ENCODE measurements at places on chromosomes 16 and 17.

DNA sequence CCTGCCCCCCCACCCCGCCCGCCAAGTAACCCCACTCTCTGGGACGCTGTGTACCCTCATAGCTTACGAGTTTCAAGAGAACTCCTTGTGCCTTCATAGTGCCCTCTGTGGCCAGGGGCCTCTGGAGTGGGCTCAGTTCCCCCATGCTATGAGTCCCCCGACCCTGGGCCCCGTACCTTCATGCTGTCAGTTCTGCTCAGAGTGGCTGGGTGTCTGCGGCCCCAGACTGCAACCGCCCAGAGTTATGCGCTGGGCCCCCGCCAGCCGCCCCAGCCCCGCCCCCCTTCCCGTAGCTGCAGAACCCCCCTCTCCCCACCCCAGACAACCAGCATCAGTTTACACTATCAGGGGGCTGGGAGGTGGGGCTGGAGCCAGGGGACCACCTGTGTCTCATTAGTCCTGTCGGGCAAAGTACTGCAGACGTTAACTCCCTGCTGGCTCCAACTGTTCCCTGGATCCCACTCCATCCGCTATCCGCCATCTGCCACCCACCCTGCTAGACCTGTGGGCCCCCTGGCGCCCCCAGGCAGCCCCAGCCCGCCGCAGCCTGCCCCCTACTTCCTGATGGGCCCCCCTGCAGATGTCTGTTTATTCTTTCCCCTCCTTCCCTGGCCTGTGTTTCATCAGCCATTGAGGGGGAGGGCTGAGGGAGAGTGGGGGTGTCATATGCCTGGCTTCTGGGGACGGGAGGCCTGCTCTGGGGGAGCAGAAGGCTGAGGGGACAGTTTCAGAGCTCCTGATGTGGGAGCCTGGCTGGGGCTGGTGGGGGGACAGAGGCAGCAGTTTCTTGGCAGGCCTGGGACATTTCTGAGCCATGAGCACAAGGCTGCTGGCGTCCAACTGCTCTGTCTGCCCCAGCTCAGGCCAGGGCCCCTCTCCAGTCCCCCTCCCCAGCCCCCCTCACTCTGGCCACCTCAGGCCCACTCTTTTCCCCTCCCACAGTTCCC, at the start of gene MFAP4:
Gene MFAP4, minus strand, starts transcription at position 217 of the 947 bp plus-strand sequence. Its CDS starts 35 bp downstream, at position 182.
- DNase-seq, result no peak

GRCh38 chr16:24858219-24859041, 12.7 kb downstream of the SLC5A11 start:
- DNase-seq, result no peak

- no peak for DNase-seq
These were observed 4.3 kb upstream of the WIPI1 start for GRCh38 chr17:68461589-68461988.

DNA sequence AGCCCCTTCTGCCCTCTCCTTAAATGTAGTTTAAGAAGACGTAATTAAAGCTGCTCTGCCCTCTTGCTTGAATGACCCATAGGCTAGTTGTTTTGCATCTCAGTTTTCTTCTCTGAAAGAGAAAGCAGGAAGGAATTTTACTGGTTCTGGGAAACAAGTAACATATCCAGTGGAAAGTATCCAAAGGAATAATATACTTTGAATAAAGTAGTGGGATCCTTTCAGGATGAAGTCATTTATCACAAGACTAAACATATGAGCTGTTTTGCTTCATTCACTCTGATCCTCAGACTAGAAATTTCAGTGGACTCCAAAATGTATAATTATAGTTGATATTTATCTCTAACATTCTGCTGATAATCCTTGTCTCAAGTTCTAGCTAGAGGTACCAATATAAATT, 1297.6 kb upstream of the GOT2 start:
- DNase-seq, result no peak

GRCh38 chr17:78144147-78144719, 2.0 kb upstream of the C17orf99 start:
- no peak for DNase-seq

- peak; percentile 80 for DNase-seq
These were observed at the start of gene GNAO1 for GRCh38 chr16:56191156-56191815. Gene GNAO1 (plus strand): TSS chr16:56191489. CDS start chr16:56192236, 747 bp downstream.

GRCh38 chr17:55304171-55304859, 39.6 kb downstream of the HLF start:
- no peak for DNase-seq

DNA sequence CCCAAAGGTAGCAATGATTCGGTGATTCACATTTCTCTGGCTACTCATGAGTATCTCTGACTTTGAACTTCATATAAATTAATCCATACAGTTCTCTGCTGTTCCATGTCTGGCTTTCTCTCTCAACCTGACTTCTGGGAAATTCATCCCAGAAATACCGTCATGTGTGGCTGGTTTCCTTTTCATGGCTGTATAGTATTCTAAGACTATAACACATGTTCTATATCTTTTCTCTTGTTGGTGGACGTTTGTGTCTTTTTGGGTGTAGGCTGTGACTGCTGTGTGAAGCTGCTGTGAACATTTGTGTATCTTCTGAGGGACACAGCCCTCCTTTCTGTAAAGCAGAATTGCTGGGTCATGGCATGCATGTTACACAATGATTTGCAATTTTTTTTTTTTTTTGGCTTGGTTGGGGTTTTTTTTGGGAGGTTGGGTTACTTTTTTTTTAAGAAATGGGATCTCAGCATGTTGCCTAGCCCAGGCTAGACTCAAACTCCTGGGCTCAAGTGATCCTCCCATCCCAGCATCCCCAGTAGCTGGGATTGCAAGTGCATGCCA, 6.3 kb downstream of the TTYH2 start:
- no peak for DNase-seq
